ENCODE measurements at places on chromosomes 7 and 10.

DNA sequence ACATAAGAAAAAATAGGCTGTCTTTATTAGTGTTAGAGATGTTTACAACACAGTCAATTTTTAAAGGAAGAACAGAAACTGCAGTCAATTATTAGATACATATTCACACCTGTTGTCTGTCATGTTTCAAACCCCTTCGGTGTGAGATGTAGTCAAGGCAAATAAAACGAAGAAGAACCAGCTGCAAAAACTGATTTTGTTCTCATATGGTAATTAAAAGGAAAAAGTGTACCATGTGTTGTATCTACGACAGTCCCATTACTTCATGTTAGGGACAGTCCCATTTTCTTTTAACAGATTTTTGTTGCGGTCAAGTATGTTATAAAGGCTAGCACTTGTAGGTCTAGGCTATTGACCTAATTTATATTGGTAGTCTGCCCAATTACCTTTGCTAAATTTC lies 149.4 kb downstream of the LRRN3 start:
- no peak for DNase-seq

DNA sequence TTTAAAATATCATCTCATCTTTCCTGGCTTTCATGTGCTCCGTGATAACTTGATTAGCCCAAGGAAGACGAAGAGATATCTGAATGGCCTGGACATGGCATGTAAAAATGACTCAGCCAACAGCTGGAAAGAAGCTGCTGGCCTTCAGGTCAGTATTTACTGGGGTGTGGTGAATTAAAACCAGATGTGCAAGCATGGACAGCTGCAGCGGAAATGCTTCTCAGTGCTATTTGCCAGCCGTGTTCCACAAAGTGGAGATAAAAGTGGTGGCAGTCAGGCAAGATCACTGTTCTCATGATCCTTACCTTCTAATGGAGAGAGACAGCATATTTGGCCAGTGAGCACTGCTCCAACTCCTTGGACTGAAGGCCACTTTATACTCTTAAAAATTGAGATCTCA lies 203.1 kb upstream of the VSTM2A start:
- no peak for DNase-seq

- DNase-seq, result no peak
Observed at GRCh38 chr7:106281585-106282318, 3.0 kb downstream of the NAMPT start.

- no peak for DNase-seq
Observed at GRCh38 chr7:152984421-152984820, 224.9 kb downstream of the ACTR3B start.

- DNase-seq, result peak; percentile 92
Observed at GRCh38 chr10:35126530-35127288, at the start of gene CREM. CREM (plus strand) TSS chr10:35126846; CDS start chr10:35137836, 10,990 bp downstream.

DNA sequence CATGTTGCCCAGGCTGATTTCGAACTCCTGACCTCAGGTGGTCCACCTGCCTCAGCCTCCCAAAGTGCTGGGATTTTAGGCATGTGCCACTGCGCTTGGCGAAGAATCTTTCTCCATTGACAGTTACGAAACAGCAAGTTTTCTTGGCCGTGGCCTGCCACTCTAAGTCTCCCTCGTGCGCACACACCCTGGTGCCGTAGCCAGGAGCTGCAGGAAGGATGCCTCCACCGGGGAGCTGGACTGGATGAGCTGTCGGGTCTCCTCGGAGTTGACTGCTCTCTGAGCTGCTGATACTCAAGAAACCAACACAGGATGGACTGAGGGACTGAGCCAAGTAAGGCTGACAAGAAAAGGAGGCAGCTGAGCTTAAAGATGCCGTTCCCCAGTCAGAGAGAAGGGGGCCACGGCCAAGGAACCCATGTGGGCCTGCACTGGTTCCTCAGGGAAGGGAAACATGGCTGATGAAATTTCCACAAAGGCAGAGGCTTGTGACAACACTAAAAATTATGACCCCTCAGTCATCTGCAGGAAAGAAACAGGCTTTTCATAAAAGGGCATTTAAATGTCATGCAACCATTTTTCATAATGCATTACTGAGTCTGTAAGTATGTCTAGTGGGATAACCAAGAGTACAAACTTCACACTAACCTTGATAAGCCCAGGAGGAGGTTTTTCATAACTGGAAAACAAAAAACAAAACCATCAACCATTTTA lies 27.7 kb upstream of the FKBP9 start:
- no peak for DNase-seq

GRCh38 chr7:117048114-117048866 lies 95.0 kb downstream of the ST7 start:
- no peak for DNase-seq

DNA sequence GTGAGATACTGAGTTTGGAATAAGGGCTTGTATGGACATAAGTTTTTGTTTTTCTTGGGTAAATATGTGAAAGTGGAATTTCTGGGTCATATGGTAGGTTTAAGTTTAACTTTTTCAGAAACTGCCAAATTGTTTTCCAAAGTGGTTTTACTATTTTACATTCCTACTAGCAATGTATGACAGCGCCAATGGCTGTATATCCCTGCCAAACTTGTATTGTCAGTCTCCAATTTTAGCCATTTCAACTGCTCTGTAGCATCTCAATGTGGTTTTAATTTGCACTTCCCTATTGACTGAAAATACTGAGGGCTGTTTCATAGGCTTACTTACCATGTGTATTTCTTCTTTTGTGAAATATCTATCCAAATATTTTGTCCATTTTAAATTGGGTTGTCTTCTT lies 90.5 kb upstream of the ZNF32 start:
- DNase-seq, result no peak

GRCh38 chr7:2224934-2225333 lies 7.8 kb downstream of the MAD1L1 start:
- no peak for DNase-seq

GRCh38 chr10:97584060-97584797 lies at the start of gene HOGA1:
HOGA1 (plus strand) TSS chr10:97584389; CDS start chr10:97584704, 315 bp downstream.
- peak; percentile 62 for DNase-seq

- DNase-seq, result no peak
Observed at GRCh38 chr7:835485-836401, 3.5 kb downstream of the SUN1 start.

GRCh38 chr7:149334219-149334618 lies 72.2 kb downstream of the ZNF783 start:
- no peak for DNase-seq

DNA sequence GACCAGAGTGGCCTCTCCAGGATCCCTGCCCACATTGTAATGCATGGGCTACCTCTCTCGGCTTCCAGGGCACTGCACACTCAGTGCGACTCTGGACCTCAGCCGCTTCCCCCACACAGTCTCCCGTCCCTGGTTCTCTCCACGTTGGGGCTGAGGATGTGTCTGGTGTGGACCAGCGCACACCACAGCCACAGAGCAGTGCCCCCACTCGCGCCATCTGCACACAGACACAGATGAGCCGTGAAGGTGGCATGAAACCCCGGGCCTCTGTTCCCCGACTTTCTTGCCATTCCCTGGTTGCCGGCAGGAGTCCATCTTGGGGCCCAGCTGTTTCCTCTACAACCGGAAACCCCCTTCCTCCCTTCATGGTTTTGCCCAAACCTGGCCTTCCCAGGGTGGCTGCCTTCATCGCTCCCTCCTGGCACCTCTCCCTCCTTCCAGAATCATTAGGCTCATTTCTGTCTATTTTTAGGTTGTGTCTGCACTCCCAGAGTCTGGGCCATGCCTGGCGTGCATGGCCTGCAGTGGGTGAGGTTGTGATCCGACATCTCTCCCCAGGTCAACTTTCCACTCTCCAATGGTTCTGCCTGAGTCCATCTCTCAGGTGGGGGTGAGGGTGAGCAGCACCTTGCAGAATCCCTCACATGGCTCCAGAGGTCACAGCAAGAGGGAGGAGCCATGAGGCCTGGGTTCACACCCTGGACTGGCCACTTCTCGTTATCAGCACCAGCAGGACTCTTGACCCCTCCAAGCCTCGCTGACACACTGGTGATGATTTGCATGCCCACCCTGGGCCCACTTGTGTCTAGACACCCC lies 10.1 kb downstream of the RASGEF1A start:
- no peak for DNase-seq

DNA sequence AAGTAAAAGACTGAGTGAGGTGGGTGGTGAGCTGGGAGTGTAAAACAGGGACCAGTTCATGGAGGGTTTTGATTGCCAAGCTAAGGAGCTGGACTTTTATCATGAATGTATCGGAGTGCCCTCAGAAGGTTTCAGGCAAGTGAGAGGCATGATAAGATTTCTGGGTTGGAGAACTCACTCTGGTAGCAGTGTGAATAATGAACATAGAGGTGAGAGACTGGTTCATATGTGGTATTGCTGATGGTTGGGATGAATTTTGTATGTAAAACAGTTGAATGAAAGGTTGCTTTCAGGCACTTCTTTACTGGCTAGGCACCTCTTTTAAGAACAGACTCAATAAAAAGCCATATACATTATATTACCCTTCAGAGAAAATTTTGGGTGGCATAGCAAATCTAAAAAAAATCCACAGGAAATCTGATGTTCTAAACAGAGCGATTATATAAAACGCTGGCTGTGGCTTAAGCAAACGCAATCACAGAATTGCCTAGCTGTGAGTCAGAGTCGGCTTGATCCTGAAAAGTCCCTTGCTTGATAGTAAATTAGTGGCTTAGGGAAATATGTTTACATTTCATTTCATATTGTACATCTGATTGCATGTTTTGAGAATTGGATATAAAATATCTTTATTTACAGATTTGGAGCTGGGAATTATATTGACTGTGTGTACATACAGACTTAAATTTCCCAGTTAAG lies 92.9 kb upstream of the HDAC9 start:
- peak; percentile 62 for DNase-seq

DNA sequence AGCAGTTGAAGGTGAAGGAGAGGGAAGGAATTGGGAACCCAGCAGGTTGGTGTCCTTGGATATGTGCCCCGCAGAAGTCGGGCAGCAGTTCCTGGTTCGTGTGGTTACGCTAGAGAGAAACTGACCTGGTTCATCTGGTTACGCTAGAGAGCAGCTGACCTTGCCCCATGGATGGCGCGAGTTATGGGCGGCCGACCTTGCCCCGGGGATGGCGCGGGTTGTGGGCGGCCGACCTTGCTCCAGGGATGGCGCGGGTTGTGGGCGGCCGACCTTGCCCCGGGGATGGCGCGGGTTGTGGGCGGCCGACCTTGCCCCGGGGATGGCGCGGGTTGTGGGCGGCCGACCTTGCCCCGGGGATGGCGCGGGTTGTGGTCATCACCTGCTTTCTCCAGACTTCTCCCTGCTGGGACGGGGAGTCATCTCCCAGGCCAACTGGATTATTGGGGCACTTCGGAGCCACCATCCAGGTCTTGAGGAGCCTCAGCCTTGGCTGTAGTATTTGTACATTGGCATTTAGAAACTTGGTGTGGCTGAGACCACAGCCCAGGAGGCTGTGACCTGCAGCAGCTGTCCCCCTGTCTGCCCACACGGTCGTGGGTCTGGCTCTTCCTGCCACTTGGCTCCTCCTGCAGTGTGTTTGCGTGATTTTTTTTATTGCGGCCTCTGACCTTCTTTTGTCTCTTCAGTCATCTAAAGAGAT lies 6.1 kb downstream of the GET4 start:
- DNase-seq, result no peak

- DNase-seq, result no peak
Observed at GRCh38 chr10:91519899-91520514, 109.9 kb downstream of the HECTD2 start.

DNA sequence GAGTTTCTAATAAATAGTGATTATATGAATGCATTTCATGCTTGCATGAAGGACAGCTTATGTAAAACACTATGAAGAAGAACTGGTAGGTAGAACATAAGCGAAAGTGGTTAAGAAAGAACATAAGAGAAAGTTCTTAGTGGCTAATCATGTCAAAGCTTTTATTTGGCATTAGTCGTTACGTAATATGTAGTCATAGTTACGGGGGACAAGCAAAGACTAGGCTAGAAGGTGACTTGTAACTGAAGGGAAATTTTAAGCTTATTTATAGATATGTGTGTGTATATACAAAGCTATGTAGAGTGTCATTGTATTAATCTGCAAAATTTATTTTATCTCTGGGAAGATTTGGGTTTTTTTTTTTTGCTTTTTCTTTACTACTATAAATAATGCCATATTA lies 36.9 kb downstream of the CAPZA2 start:
- no peak for DNase-seq

DNA sequence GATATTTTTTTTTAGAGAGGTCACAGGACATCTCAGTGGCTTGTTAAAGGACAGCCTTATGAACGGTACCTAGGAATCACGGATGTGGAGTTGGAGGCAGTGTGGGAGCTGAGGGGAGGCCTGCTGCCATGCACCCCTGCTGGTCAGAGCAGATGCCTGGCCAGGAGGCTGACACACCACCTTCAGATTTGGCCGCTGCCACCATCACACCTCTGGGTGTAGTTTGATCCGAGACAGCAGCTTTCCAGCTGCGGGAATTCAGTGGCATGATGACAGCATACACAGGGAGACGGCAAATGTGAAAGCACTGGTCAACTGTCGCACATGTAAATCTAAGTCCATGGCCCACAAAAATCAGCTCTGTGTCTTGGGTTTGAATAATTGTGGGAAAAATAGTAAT lies 285.4 kb downstream of the ADARB2 start:
- DNase-seq, result no peak

DNA sequence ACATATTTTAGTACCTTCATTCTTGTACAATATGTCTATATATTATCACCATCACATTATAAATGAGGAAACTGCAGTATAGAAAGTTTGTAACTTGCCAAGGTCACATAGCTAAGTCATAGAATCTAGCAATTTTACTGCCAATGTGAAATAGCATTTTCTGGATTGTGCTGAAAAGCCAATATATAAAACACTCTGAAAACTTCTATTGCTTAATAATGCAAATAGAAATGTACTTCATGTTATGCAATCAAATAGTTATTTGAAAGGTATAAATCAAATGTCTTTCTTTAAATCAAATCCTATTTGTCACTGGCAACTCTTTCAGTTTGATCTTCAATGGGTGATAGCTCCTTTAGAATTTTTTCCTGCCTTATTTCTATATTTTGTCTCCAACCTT lies 129.5 kb downstream of the TMEM26 start:
- no peak for DNase-seq

DNA sequence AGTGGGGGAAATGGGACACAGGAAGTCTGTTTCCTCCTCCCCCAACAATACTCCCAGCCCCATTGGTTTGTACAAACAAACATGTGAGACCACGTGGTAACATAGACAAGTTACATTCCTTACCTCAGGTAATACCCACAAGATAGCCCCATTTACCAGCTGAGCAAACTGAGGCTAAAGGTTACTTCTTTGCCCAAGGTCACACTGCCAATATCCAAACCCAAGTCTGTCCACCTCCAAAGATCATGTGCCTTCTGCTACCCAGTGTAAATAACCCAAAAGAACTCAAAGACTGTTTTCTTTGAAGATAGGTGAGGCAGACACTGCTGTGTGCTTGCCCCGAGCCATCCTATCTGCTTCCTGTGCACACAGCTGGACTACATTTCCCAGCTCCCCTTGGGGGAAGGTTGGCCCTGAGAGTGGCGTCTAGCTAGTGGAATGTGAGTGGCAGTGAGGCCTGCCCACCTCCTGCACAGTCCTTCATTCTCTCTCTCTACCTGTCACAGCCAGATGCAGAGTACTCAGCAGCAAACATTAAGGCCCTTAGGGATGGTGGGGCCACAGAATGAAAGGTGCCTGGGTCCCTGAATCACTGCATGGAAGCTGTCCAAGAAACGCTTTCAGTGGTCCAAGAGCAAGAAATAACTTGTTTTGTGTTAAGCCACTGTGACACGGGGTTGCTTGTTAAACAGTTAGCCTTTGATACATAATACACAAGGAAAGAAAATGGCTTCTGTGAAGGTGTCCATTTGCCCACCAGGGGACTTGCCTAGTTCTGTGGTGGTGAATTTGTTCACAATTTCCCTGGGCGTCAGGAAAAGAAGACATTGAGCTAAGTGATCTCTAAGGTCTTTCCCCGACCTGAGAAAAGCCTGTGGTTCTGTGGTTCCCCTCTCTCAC lies 257.7 kb upstream of the NFE2L3 start:
- DNase-seq, result no peak
